ENCODE measurements at places on chromosomes 11 and 22. TPM values are rescaled to one million over a fixed set of nuclear protein-coding genes. Genes with fewer than 3 reads are reported as not detected.

DLG2 gene
- 0.19 TPM for total RNA-seq

SPDYC gene
- not detected for total RNA-seq

TEAD1 gene
- 37.2 TPM for total RNA-seq

LDLRAD3 gene
- total RNA-seq = 3.5 TPM

OR5AN1 gene
- total RNA-seq = not detected

PKDREJ gene
- not detected for total RNA-seq

TBX10 gene
- total RNA-seq = not detected

MUC2 gene
- total RNA-seq = not detected

SEPTIN5 gene
- 68.3 TPM for total RNA-seq

SMC1B gene
- not detected for total RNA-seq

PRODH gene
- 8.7 TPM for total RNA-seq

DCDC1 gene
- total RNA-seq = not detected

SCARF2 gene
- total RNA-seq = 3.0 TPM

TOMM22 gene
- 72.0 TPM for total RNA-seq

ZP1 gene
- total RNA-seq = not detected

BIK gene
- total RNA-seq = 20.0 TPM

SCYL1 gene
- 62.1 TPM for total RNA-seq

SLC35E4 gene
- total RNA-seq = 9.7 TPM

CFAP300 gene
- total RNA-seq = 6.1 TPM

POTEH gene
- not detected for total RNA-seq

SYT9 gene
- total RNA-seq = not detected

POU2AF2 gene
- not detected for total RNA-seq
